Sigmoid colon (tissue), 7 donors: ENCODE measurements at places on chromosomes 5 and 9. TPM values are rescaled to one million over a fixed set of nuclear protein-coding genes. Genes with fewer than 3 reads are reported as not detected.

DNA sequence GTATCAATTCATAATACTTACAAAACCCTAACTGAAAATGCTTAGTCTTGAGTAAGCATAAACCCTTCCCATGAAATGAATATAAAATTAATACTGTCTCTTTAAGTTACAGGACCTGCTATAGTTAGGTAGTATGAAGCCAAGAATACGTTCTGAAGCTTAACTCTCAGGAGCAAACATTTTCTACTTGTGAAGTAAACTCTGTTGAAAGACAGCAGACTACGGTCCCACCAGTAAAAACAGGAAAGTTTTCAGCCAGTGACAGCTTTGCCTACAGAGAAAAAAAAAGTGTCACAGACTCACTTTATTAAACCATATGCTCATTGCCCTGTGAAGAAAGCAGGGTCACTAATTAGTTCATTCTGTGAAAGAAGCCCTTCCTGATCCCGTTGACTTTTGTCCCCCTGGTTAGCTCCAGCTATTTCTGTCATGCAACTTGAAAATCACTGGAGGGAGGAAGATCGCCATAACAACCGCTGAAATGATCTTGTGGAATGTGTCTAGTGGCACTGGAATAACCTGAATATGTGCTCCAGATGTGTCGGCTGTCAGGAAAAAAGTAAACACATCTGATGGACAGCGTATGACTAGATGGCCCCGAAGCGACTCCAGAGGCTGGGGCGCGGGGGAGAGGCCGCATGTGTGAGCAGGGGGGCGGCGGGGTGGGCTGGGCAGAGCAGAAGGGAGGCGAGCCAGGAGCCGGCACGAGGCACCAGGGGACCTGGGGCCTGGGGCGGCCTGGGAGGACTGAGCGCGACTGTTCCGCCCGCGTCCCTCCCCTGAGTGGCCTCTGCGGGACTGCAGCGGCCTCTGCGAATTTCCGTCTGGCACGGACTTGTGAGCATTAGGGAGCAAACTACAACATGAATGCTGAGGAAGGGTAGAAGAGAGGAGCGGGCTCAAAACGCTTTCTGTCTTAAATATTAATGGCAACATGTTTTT is 41.9 kb downstream of the BNC2 start:
- peak; percentile 78 for DNase-seq

DNA sequence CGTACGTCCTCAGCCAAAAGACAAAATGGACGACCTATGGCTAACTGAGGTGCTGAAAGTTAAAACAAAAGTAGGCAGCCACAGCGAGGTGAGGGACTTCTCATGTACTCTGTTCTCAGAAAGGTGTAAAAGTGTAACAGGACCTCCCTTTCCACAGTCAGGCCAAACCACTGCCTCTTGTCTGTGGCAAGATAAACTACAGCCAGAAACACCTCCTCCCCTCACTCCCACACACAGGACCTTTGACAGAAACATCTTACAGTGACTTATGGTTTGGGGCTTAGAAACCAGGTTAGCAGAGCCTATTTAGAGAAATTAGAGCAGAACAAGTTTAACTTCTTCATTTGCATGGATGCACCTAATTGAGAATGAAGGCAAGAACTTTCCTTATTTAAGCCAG is 499.1 kb upstream of the GRIN3A start:
- DNase-seq: no peak

DNA sequence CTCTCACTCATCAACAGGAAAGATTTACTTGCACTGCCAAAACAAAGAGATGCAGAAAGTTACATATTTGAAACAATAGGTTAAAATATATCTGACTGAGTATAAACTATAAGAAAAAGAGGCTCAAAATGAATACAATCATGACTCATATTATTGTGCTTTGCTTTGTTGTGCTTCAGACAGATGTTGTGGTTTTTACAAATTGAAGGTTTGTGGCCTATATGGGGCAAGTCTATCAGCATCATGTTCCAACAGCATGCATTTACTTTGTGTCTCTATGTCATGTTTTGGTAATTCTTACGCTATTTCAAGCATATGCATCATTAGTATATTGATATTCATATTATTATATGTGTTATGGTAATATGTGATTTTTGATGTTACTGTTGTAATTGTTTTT is 330.0 kb downstream of the PRR16 start:
- DNase-seq: no peak

- no peak for DNase-seq
Measured at GRCh38 chr5:181045316-181045715, 5.2 kb downstream of the BTNL9 start.

GRCh38 chr5:14265570-14265969 is 122.4 kb downstream of the TRIO start:
- no peak for DNase-seq

DNA sequence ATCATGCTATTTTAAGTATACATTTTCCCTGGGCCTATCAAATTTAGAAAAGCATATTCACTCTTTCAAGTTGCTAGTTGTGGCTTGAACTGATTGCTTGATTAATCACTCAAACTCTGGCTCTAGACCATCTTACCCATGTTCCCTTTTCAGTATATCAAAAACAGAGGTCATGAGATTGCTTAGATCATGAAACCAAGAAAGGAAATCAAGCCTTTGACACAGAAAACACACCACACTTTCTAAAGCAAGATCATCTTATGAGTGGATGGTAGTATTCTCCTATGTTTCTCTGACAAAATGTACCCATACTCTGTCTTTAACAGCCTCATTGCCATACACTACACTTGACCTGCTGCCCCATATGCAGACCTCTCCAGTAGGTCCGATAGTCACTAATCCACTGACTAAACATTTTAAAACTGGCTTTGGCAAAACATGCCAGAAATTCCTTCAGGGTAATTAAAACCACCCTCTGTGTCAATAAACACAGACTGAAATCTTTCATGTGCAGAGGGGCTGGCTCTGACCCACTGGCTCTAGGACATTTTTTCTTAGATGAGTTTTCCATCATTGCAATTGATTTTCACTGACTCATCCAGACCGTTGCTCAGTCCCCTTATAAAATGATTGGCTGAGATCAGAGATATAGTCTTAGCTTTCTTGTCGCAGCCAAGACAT is 18.2 kb downstream of the PPP2R2B start:
- DNase-seq: no peak

DNA sequence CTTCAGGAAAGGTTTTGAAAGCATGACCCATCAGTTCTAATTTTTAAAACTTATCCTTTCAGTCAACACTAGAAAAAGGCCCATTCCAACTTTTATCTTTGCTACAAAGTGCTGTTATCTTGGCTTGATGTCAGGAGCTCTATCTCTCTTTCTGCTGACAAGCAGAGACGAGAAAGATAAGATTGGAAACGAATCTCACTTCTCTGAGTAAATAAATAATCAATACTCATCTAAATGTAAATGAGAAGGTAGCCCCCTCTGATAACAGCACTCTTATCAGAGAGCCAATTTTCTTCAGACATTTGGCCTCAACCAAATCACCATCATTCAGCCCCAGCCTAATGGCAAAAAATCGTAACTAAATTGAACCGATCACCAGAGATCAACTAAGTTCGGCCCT is 191.7 kb downstream of the MAPKAP1 start:
- DNase-seq: no peak

- DNase-seq: no peak
Measured at GRCh38 chr9:37419204-37419603, 3.3 kb upstream of the GRHPR start.

- DNase-seq: peak; percentile 85
Measured at GRCh38 chr5:147558826-147559225, 49.0 kb upstream of the DPYSL3 start.

Gene SLC6A18
- not detected for total RNA-seq

Gene LEAP2
- 1.4 TPM for total RNA-seq

Gene TAF9
- total RNA-seq: 34.9 TPM
